ENCODE measurements at places on chromosomes 7 and 10.

GRCh38 chr7:105689067-105689819 is 108.0 kb upstream of the EFCAB10 start:
- no peak for DNase-seq

DNA sequence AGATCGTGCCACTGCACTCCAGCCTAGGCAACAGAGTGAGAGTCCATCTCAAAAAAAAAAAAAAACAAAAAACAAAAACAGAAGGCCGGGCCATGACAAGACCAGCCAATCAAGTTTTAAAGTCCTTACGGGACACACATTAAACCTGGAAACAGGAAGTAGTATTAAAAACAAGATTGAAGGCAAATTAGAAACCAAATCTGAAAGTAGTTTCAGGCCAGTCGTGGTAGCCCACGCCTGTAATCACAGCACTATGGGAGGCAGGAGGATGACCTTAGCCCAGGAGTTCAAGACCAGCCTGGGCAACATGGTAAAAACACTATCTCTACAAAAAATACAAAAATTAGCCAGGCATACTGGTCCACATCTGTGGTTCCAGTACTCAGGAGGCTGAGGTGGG is 18.1 kb downstream of the PSAP start:
- DNase-seq: no peak

DNA sequence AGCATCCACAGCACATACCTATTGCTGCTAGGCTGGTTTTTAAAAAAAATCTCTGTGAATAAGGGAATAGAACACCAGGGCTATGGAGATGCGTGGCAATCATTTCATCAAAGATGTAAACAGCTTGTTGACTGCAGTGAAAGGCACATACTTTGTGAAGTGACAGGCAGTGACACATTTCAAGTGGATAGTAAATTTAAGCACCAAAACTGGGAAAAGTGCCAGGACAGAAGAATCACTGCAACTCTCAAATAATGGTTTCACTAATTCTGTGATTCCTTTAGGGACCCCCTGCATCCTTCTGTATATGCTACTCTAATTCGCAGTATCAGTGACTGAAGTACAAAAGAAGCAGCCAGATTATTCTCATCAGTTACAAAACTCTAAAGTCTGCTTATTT is 145.2 kb upstream of the KLF14 start:
- DNase-seq: no peak

DNA sequence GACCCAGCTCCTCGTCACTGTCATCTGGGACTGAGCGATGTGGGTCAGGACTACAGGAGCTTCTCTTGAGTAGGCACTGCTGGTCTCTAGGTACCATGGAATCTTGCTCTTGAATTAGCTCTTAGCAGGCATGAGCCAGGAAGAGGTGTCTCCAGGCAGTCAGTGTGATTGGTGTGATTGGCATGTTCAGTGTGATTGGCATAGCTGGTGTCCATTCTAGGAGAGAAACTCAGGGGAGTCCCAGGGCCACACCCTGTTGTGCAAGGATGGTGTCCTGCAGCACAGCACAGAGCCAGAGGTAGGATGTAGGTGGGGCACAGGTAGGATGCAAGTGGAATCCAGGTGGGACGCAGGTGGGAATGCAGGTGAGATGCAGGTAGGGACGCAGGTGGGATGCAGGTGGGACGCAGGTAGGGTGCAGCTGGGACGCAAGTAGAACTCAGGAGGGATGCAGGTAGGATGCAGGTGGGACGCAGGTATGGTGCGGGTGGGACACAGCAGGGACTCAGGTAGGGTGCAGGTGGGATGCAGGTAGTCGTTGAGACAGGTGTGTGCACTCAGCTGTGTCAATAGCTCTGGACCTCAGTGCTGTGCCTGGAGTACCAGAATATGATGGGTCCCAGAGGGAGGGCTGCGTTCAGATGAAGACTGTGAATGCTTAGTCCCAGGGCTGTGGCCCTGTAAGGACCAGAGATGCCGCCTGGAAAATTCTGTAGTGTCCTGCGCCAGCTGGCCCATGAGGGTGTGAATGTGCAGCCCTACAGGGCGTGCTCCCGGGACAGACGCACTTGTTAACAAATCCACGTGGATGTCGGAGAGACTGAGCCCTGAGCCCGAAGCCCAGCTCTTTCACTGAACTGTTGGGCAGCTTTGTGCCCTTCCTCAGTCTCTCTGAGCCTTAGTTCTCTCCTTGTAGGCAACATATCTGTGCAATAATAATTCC is 248.2 kb upstream of the PITRM1 start:
- DNase-seq: no peak

DNA sequence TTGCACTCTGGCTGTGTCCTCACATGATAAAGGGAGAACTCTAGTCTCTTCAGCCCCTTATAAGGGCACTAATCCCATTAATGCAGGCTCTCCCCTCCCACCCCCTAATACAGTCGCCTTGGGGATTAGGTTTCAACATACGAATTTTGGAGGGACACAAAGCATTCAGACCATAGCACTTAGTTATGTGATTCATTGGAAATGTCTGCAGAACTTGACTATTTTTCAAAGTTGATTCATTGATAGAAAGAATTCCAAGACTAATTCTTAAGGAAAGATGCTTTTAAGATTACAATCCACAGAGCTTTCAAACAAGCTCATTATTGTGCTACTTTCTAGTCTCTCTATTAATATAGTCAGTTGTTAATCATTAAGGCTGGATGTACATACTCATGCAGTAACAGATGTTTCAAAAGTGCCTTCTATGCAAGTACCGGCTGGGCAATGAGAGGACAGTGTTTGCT is 85.3 kb upstream of the RPA3 start:
- no peak for DNase-seq

DNA sequence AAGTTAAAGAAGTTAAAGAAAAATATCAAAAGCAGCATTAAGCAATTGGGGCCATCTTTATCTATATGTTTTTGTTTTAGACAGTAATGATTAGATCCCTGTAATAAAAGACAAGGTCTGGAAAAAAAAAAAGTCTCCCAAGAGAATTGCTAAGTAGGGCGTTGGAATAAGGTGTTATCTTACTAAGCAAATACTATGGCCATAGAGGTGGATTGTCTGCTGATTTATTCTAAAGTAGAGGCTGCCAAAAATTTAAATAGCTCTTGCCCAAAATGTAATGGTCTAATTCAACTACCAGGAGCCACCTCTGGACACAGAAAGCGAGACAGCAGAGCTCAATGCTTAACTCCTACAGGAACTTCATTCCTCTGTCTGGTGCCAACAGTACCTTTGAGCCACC is 71.6 kb downstream of the HERPUD2 start:
- no peak for DNase-seq

DNA sequence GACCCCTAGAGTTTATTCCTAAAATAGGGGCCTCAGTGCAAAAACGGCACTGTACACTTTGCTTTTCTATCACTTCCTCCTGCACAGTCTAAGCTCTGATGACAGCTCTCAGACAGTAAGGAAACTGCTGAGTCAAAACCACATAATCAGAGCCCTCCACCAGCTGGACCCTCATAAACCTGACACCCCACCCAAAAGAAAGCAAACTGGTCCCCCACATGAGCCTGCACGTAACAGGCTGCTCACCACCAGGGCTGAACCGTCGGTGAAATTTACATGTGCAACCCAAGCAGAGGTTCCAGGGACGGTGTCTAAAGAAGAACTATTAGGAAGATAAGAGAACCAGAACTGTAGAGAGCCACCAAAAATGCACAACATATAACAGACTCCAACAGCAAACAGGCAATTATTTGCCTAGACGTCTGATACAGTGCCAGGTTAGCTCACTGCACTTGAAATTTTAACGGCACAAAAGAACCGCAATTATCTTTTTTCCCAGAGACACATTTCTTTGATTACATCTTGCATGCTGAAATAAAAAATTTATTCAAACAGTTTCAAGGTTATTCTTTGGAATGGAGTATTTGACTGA is 19.6 kb downstream of the SGMS1 start:
- DNase-seq: no peak

DNA sequence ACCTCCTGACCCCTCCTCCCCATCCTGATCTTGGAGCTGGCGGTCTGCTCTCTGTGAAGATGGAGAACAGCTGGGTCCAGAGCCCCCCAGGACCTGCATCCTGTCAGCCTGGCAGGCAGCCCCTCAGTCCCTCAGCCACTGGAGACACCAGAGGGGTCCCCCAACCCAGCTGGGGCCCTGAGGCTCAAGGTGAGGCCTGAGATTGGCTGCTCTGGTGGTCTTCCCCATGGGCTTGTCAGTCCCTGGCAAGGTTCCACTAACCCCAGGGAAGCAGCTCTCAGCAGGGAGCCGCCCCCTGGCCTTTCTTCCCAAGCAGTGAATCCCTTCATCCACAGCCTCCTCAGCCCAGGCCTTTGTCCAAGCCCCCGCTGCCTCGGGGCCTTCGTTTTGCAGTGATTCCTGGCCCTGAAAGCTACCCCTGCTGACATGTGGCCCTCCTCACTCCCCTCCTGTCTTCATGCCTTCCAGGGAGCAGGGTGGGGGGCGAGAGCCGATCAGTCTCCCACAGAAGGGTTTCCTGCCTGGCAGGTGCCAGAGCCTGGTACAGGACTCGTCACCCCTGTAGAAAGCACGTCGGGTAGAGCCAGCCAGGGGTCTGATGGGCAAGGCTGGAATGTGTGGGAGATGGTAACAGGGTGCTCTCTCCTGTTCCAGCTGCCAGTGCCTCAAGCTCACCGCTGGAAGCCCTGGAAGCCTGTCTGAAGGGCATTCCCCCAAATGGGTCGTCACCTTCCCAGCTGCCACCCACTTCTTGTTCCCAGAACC is 48.5 kb downstream of the ZNF467 start:
- no peak for DNase-seq

DNA sequence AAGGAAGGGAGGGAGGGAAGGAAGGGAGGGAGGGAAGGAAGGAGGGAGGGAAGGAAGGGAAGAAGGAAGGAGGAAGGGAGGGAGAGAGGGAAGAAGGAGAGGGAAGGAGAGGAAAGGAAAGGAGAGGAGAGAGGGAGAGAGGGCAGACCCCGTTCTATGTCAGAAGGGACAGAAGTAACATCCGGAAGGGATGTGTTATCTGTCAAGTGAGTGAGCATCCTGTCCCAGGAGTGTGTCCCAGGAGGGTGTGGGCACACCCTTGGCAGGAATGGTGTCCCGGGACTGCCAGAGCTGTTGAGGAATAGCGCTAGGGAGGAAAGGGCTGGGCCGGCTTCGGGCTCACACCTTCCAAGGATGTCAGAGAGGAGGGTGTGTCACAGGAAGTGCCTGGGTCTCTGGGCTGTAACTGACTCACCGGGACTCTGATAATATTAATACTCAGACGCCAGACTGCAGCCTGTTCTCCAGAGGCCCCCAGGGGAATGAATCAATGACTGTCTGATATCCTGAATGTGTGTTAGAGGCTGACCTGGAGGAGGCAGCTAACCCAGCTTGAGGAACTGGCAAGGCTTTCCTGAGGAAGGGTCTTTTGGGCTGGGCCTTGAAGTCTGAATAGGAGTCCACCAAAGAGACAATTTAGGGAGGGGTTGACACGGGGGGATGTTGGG is 125.6 kb upstream of the TNRC18 start:
- peak; percentile 92 for DNase-seq

- peak; percentile 85 for DNase-seq
Observed at GRCh38 chr10:9635691-9636090, 1382.0 kb upstream of the CELF2 start.

- DNase-seq: no peak
Observed at GRCh38 chr7:106059556-106059955, 52.6 kb downstream of the SYPL1 start.

GRCh38 chr7:111886233-111886632 is 320.0 kb downstream of the DOCK4 start:
- DNase-seq: no peak

GRCh38 chr7:157904866-157905570 is 568.2 kb downstream of the DNAJB6 start:
- DNase-seq: no peak

- DNase-seq: no peak
Observed at GRCh38 chr10:129426606-129427005, 40.4 kb upstream of the MGMT start.

DNA sequence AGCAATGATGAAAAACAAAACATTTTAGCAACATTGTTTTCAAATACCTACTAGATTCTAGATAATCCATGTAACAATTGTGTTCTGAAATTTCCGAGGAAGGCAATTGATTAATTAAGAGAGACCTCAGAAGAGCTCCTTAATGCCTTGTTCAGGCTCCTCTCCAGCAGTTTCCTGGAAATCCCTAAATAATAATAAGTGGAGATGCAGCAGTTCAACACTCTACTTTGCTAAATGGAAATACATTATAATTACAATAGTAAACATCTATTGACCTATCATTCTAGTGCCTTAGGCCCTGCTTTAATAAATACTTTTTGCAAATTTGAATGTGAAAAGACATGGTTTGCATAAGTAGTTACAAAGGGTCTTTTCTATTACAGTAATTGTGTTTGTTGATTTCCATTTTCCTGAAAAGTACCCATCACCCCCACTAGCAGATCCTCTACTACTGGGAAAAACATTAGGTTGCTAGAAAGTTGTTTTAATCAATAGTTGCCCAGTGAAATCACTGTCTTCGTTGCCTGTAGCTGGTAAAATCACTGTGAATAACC is 186.6 kb upstream of the STK17A start:
- no peak for DNase-seq

- no peak for DNase-seq
Observed at GRCh38 chr7:54180796-54181195, 361.4 kb upstream of the VSTM2A start.

DNA sequence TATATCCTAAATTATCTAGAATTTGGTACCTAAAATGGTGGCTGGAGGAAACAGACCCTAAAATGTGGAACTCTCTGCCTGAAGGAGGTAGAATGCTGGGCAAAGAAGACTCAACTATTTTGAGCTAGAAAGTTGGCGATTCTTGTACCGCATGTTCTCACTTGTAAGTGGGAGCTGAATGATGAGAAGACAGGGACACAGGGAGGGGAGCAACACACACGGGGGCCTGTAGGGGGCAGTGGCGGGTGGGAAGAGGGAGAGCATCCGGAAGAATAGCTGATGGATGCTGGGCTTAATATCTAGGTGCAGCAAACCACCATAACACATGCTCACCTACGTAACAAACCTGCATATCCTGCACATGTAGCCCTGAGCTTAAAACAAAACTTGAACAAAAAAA is 250.6 kb downstream of the CALN1 start:
- no peak for DNase-seq

GRCh38 chr7:101635484-101635883 is 6.4 kb upstream of the MYL10 start:
- DNase-seq: no peak
